ENCODE measurements at places on chromosomes 2 and 18.

- DNase-seq = no peak
Measured at GRCh38 chr2:60379216-60379615, 174.2 kb downstream of the BCL11A start.

GRCh38 chr18:49794743-49795142 lies 18.6 kb downstream of the ACAA2 start:
- DNase-seq = no peak

DNA sequence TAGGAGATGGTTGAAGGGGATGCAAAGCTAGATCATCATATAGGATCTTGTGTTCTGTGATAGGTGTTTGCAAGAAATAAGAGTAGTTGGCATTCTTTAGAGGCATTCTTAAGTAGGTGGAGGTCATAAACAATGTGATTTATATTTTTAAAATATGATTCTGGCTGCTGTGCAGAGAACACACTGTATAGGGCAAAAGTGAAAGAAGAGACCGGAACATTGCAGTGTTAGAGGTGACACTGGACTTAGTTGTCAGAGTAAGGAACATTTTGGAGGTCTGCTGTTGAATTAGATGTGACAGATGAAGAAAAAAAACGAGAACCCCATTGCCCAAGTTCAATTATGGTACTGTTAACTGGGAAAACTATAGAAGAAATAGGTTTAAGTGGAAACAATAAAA lies 37.7 kb downstream of the HAT1 start:
- DNase-seq = no peak

- DNase-seq = peak; percentile 98
Measured at GRCh38 chr18:59748628-59749360, 51.6 kb upstream of the CCBE1 start.

DNA sequence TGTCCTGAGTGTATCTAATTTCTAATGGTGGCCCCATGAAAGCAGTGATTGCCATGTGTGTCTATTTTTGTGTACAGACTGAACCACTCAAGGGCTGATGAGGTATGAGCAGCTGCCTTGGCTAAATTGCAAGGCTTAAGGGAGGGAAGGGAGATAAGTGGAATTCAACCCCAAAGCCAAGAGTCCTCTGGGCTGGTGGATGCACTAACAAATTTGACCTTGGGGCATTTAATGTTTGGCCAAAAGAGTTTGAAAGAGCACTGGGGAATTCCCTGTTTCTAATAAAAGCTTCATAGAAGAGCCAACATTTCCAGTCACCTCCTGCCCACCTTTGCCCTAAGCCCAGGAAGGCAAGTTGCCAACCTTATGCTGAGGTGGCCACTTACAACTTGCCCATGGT lies 172.1 kb downstream of the SETBP1 start:
- no peak for DNase-seq

DNA sequence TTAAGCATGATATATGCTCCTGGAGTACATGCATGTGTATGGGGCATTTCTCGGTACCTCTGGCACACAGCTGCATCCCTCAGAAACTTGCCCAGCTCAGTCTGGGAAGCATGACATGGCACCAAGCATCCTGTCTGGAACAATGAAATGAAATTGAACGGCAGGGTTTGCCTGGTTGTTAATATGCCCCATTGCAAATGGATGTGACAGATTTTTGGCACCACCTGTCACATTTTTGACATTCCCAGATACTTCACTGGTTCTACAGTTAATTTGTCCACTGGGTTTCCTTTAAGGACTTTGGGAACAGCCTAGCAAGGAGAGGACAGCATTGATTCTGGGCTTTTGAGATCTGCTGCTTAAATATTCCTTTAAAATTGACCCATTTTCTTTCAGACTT lies 305.8 kb downstream of the TSN start:
- no peak for DNase-seq

DNA sequence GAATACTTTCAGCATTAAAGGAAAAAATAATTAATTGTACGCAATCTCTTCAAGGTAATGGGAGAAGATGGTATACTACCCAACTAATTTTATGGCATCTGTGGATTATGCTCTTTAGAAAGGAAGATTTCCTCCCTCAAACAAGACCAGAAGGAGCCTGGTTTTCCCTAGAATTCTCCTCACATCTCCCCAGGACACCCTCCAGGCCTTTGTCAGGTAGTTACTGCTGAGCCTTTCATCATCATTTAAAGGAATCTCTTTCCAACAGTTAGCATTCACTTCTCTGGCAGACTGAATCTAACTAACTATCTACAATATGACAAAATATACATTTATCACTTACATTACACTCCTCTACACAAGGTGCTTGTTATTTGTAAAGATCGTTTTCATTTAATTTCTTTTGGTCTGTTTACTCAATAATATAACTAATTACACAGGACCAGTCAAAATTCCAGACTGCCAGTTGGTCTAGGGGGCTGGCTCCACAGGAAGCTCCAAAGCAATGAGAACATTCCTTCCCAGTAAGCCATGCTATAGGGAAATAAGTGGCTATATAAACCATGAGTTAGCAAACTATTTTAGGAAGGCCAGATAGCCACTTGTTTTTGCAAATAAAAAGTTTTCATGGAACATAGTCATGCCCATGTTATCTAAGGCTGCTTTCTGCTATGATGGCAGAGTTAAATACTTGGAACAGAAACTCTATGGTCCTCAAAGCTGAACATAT lies 19.1 kb downstream of the ZNF24 start:
- DNase-seq = peak; percentile 89

DNA sequence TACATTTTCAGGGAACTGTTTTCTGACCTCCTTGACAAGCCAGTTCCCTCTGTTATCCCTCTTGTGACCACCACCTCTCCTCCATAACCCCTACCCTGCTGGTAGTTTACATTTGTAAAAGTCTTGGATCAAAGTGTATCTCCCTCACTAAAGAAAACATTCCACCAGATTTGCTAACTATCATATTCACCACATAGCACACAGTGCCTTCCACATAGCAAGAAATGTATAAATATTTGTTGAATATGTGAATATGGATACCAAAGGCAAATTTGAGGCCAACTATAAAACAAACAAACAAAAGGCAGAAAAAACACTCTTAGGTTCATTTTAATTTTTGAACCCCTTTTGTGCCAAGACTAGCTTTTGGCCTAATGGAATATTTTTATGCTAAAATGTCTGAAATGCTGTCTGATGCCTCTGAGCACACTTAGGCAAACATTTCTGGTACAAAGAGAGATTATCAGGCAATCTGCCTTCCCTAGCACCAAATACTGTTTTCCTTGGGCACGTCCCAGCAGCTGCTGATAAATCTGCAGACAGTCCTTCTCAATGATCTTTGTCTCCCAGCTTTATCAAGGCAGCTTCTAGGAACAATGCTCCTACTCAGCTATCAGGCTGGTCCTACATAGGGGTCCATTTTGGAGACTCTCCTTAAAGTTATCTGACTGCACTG lies 26.7 kb upstream of the ST8SIA3 start:
- DNase-seq = no peak

DNA sequence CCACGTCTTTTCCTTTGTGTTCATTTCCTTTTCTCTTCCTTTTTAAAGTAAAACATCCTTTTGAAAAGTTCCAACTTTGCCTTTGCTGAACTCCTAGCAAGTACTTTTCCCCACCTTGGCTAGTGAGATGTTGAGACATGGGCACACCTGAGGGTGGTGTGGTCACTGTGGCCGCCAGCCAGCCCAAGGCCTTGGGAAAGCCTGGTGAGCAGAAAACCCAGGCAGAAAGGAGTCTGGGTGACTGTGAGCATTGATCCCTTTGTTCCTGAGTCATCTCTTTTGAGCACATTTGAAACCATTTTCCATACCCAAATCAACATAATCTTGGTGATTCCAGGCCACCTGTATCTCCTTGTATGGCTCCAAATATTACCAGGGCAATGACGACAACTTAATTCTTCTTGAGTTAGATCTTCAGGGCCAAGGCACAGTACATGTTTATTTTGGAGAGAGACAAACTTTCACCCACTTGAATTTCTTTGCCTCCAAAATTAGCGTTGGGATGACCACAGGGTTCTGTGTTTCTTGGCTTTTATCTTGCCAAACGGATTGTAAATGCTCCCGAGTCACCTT lies 14.5 kb downstream of the EPAS1 start:
- no peak for DNase-seq

GRCh38 chr2:18924886-18925285 lies 335.5 kb upstream of the NT5C1B start:
- DNase-seq = no peak

- no peak for DNase-seq
Measured at GRCh38 chr18:5876891-5877290, 18.4 kb downstream of the TMEM200C start.

- DNase-seq = no peak
Measured at GRCh38 chr2:124646166-124646815, 621.2 kb downstream of the CNTNAP5 start.

DNA sequence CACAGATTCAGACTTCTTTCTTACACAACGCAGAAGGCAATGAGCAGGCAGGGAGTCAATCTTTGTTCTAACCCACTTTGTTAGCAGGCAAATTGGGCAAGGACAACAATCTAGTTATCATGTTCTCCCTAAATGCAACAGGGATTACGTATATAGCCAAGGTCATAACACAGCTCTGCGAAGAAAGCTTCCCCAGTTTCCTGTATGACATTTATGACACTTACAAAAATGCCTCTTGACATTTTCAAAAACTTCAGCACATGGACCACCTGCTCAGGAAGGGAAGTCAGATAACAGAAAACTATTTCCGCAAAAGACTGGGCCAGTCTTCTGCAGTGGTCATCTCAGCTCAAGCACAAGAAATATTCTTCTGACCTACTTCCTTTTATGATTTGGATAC lies 106.1 kb downstream of the IRS1 start:
- no peak for DNase-seq

DNA sequence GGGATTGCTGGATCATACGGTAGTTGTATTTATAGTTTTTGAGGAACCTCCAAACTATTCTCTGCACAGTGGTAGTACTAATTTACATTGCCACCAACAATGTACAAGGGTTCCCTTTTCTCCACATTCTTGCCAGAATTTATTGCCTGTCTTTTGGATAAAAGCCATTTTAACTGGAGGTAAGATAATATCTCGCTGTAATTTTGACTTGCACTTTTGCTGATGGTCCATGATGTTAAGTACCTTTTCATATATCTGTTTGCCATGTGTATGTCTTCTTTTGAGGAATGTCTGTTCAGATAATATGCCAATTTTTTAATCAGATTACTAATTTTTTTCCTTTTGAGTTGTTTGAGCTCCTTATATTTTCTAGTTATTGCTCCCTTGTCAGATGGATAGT lies 158.8 kb downstream of the CCDC102B start:
- DNase-seq = no peak

GRCh38 chr2:54652540-54652939 lies 70.9 kb upstream of the EML6 start:
- DNase-seq = peak; percentile 54

DNA sequence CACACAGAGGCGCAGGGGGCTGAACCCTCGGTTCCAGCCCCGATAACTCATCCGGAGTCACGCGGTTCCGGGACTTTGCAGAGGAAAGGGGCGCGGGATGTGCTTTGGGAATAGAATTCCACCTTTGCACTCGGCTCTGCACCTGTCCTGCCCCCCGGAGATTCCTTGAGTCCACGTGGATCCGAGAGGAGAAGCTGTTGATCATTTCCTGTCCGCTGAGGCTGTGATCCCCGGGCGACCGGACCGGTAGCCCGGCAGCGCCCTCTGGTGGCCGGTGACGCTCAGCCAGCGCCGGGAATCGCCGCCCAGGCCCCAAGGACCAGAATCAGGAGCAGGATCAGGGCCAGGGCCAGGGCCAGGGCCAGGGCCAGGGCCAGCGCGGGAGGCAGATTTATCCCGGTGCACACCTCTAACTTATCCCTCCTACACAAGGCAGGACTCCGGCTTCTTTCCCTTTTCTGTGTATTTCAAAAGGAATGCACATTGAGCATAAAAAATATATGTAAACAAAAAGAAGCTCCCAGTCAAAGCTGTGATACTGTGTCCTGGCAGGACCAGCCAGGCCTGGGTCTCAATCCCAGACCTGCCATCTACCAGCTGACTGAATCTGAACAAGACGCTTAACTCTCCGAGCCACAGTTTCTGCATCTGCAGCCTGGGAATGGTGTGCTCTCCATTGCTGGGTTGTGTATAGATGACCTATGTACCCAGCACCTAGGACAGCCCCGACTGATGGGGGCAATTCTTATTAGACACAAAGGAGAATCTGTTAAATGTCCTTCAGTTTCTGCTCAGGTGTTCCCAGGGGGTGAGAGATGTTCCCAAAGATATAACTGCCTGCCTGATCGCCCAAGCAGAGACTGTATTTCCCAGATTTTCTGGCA lies 8.5 kb upstream of the SPATA3 start:
- peak; percentile 61 for DNase-seq

DNA sequence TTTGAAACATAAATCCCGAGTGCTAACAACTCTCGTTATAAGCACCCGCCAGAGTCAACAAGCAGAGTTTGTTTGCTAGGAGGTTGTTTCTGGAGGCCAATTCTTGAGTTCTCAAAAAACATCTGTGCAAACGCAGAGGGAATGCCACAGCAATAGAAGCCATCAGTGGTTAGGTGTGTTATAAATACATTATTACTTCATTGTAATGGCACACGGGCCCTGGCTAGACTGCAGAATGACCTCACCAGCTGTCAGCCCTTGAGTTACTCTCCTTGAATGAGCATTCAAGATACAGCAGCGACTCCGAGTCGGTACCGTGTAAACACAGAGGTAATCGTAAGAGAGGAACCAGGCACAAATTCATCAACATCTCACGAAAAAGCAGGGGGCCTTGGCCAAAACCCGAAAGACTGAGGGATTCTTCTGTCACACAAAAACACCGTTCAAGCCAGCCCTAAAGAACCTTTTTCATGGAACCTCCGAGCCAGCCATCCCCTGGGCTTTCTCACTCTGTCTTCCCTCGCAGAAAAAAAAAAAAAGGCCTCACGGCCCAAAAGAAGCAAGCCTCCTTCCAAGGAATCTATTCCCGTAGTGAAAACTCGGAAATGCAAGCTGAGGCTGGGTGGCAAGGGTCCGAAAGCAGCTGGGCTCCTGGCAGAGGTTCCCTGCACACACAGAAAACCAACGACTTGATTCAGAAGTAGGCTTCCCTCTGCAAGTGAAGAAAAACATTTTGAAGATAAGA lies 133.7 kb upstream of the MEIS1 start:
- peak; percentile 26 for DNase-seq

- DNase-seq = no peak
Measured at GRCh38 chr2:196590286-196590685, 49.2 kb upstream of the CCDC150 start.

GRCh38 chr2:120660056-120660694 lies 75.5 kb upstream of the GLI2 start:
- DNase-seq = no peak

GRCh38 chr2:36318-36717 lies 10.0 kb downstream of the FAM110C start:
- no peak for DNase-seq

Data from fibroblast of skin of back (primary cell).